ENCODE measurements at places on chromosomes 13 and 19.

- no peak for DNase-seq
These were observed 5.1 kb downstream of the CHMP2A start for GRCh38 chr19:58549664-58550361.

GRCh38 chr13:75357576-75358289 is 124.2 kb downstream of the TBC1D4 start:
- no peak for DNase-seq

DNA sequence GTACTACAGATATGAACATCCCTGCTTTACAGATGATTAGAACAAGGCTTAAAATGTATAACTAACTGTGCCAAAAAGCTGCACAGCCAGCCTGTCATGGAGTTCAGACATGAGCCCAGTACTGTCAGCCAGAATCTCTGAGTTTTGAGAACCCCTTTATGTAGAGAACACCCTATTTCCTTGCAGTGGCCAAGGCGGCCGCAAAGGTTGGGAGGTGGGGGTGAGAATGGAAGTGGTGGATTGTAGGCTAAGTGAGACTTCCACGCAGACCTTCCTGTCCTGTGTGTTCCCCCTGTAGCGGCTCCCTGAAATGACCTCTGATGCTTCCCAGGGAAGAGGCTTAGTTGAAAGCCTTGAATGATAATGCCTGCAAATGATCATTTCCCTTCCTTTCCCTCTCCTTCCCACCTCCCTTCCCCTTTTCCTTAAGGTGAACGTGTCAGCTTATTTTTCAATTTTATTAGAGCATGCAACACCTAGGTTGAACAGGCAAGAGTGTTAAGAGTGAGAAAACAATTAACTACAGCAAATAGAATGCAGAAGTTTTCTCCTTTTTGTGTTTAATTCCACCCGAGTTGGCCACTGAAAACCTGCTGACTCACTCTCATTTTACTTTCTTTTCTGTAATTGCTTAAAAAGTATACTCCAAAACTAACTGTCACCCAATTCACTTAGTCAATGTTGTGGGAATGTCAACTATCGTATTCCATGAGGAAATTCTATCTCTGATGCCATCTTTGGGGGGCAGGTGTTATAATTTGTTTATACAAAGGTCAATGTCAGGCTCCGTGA is 167.0 kb upstream of the EDNRB start:
- DNase-seq = no peak

DNA sequence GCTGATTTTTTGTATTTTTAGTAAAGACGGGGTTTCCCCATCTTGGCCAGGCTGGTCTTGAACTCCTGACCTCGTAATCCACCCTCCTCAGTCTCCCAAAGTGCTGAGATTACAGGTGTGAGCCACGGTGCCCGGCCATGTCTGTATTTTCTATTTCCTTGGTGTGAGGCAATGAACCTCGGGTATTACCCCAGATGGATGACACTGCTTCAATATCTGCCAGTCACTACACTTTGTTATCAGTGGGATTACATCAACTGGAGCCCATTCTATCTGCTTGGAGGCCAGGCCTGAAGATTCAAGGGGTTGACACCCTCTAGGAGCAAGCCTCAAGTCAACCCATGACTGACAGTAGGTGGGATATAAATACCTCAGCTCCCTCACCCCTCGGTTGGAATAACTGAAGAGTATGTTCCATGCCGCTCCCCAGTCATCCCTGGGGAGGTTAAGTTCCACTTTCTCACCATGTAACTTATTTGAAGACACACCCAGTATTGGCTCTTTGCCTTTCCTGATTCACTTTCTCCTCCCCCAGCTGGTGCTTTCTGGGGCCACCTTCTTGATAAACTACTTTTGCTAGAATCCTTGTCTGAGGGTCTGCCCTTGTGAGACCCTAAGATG is 992 bp upstream of the ADGRE1 start:
- DNase-seq = no peak

- DNase-seq = no peak
These were observed 46.0 kb downstream of the USP12 start for GRCh38 chr13:27125357-27126282.

DNA sequence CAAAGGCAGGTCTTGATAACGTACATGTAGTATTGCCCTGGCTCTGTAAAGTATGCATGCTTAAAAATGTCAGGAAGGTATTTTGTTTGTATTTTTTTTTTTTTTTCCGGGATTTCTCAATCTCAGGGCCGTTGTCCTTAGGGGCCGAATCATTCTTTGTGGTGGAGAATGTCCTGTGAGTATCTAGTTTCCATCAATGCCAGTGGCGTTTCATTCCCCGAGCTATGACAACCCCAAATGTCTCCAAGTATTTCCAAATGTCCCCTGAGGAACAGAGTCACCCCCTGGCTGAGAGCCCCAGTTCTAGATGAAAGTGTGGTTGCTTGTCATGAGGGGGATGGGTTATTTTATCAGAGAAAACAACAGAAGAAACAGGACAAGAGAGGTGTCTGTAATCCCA is 68.7 kb downstream of the ACSBG2 start:
- DNase-seq = no peak

GRCh38 chr13:26445092-26445491 is 112.4 kb upstream of the WASF3 start:
- DNase-seq = no peak

- DNase-seq = no peak
These were observed 53.6 kb downstream of the GADD45B start for GRCh38 chr19:2529473-2529918.

- DNase-seq = no peak
These were observed 96.3 kb downstream of the EPSTI1 start for GRCh38 chr13:42895776-42896175.

DNA sequence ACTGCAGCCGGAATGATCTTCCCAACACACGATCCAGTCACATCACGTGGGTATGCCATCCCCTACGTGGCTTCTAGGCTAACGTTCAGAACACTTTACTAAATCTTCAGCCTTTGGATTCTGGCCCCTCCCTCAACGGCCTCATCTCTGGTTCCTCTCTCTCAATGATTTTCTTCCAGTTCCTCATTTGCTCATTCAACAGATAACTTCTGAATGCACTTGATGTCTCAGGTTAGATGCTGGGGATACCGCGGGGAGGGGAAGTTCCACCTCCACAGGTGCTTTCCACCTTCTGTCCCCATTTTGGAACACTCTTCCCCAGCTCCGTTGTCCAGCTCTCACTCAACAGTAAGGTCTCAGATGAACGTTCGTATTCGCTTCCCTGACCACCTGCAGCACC is 66.1 kb downstream of the ATP7B start:
- no peak for DNase-seq

DNA sequence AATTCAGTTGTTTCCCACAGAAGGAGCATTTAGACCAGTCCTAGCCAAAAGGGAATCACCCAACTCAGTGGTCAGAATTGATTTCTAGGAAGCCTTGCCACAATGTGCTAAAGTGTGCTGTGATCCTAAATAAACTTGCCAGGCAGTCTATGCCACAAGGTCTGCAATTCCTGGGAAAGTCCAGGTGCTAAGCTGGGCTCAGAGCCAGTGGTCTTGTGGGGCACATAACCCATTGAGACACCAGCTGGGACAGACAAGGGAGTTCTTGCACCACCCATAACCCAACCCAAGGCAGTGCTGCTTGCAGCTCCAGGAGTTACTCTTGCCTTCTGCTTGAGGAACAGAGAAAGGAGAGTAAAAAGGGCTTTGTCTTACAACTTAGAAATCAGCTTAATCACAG is 489.5 kb upstream of the SPRY2 start:
- no peak for DNase-seq

GRCh38 chr13:110885966-110886869 is 28.7 kb downstream of the ANKRD10 start:
- no peak for DNase-seq

DNA sequence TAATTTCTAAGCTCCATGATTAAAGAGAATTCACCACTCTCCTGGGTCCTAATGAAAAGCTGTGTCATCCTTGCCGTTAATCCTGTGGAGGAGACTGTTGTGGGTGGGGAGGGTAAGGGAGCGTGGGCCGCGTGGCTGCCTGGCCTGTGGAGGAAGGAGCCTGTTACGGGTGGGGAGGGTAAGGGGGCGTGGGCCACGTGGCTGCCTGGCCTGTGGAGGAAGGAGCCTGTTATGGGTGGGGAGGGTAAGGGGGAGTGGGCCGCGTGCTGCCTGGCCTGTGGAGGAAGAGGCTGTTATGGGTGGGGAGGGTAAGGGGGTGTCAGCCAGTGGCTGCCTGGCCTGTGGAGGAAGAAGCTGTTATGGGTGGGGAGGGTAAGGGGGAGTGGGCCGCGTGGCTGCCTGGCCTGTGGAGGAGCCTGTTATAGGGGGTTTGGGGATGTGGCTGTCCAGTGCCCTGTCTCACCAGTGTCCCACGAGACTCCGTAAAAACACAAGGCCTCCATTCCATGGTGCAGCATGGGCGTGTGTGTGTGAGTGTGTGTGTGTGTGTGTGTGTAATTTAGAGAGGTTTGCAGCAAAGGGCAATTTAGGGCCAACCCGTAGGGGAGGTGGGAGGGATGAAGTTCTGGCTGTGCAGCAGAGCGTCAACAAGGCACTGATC is 15.6 kb upstream of the DCUN1D2 start:
- DNase-seq = no peak

DNA sequence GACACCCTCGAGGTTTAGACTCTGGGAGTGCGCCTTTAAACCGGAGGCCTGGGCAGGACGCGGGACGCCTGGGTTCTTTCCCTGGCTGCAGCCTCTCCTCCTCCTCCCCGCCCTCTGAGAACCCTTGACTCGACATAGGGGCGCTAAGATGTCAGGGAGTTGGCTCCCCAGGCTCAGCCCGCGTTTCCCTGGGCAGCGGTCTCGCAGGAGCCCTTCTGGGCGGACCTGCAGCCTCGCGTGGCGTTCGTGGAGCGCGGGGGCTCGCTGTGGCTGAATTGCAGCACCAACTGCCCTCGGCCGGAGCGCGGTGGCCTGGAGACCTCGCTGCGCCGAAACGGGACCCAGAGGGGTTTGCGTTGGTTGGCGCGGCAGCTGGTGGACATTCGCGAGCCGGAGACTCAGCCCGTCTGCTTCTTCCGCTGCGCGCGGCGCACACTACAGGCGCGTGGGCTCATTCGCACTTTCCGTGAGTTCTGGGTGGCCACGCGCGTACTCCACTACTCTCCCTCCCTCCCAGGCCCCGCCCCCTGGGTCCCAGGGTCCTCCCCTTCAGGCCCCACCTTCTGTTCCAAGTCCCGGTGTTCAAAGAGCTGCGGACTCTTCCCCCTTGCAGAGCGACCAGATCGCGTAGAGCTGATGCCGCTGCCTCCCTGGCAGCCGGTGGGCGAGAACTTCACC is 1.3 kb downstream of the ICAM5 start:
- DNase-seq = no peak

- no peak for DNase-seq
These were observed 22.4 kb upstream of the EBI3 start for GRCh38 chr19:4206818-4207484.

DNA sequence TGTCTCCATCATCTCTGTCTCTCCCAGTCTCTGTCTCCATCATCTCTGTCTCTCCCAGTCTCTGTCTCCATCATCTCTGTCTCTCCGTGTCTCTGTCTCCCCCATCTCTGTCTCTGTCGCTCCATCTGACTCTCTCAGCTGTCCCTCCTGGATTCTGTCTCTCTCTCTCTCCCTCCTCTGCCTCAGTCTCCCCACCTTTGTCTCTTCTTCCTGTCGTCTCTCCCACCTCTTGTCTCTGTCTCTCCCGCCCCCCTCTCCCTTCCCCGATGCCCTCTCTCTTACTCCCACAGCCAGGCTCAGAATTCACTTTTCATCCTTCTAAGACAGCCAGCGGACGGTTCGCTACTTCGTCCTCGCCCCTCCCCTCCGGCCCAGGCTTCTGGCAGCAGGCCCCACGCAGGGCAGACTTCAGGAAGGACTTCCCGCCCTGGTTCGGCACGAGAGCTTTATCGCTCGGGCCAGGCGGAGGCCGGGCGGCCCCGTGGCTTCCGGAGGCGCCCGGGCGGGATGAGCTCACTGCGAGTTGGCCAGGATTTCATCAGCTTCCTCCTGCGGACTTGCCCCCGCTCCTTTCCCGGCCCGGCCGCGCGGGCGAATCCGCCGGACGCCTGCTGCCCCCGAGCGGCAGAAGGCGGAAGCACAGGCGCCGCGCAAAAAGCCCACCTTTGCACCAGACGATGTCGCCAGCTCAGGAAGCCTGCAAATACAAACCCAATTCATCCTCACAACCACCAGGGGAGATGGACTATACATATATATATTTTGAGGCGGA is 12.4 kb upstream of the CCDC9 start:
- DNase-seq = peak; percentile 92

- no peak for DNase-seq
These were observed 18.7 kb upstream of the EID2 start for GRCh38 chr19:39558624-39559117.

Measured in activated CD8-positive, alpha-beta memory T cell treated with anti-CD3 and anti-CD28 coated beads for 48 hours (primary cell).